ENCODE measurements at places on chromosomes 3 and 15.

GRCh38 chr3:98233468-98233867 is 30.6 kb upstream of the OR5H6 start:
- DNase-seq, result no peak

- no peak for DNase-seq
These were observed 32.0 kb downstream of the GATM start for GRCh38 chr15:45346381-45346780.

DNA sequence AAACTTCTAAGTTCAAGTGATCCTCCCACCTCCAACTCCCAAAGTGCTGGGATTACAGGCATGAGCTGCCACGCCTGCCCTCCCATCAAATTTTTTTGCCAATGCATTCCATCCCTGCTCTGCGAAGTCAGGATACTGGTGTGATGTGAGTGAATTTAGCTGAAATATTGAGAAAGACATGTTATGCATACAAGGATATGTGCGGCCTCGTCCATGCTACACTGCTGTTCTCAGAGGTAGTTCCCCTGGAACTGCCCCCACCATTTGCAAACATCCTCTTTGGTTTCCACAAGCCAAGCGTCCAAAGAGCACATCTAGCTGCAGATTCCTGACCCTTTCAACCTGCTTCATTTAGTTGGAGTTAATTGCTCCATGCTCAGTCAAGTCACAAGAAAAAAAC is 36.5 kb upstream of the BCL2A1 start:
- no peak for DNase-seq

- no peak for DNase-seq
These were observed 84.0 kb upstream of the PXYLP1 start for GRCh38 chr3:141147657-141148056.

DNA sequence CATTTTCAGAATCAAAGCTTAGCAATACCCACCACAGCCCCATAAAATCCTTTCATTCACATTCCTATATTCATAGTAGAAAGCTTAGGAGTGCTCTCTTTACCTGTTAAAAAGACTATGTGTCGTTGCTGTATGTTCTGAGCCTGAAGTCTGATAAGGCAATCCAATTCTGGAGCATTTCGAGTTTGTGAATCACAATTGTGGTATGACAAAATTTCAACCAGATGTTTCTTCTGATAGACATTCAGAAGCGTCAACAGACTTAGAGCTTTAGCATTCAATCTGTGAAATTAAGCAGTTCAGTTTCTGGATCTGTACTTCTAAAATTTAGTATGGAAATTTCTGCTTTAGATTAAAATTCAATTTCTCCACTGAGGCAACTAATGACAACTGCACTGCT is 58.3 kb downstream of the TASOR start:
- DNase-seq, result no peak

DNA sequence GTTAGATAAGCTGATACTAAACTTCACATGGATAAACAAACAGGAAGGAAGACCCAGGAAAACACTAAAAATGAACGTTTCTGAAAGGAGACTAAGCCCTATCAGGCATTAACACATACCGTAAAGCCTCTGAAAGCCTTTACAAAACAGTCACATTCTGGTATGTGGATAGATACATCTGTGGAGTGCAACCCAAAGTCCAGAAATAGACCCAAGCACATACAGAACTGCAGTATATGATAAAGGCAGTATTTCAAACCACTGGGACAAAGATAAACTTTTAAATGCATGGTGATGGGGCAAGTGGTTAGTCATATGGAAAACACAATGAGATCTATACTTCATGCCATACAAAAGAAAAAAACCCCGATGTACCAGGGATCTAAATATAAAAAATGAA is 26.0 kb downstream of the DCBLD2 start:
- DNase-seq, result no peak

- DNase-seq, result no peak
These were observed 184.3 kb downstream of the AKAP13 start for GRCh38 chr15:85564686-85565085.

DNA sequence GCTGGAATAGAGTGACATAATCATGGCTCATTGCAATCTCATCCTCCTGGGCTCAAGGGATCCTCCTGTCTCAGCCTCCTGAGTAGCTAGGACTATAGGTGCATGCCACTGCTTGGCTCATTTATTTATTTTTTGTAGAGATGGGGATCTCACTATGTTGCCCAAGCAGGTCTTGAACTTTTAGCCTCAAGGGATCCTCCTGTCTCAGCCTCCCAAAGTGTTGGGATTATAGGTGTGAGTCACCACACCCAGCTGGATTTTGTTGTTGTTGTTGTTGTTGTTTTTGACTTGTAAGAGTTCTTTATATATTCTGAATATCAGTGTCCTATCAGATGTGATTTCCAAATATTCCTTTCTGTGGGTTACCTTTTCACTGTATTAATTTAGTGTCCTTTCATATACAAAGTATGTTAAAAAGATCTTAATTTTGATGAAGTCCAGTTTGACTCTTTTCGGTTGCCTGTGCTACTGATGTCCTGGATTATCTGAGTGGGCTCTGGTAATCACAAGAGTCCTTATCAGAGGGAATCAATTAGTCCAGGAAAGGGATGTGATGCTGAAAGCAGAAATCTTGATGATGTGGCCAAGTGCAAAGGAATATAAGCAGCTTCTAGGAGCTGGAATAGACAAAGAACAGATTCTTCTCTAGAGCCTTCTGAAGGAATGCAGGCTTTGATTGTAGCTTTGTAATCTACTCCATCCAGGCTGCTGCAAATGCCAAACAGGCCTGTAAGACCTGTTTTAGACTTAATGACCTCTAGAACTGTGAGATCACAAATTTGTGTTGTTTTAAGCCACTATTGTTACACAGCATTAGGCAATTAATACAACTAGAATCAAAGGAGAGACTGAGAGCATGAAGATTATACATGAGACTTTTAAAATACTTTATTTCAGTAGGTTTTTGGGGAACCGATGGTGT is 30.2 kb downstream of the NCK1 start:
- DNase-seq, result no peak

- no peak for DNase-seq
These were observed 34.9 kb downstream of the ABHD2 start for GRCh38 chr15:89123181-89123525.

DNA sequence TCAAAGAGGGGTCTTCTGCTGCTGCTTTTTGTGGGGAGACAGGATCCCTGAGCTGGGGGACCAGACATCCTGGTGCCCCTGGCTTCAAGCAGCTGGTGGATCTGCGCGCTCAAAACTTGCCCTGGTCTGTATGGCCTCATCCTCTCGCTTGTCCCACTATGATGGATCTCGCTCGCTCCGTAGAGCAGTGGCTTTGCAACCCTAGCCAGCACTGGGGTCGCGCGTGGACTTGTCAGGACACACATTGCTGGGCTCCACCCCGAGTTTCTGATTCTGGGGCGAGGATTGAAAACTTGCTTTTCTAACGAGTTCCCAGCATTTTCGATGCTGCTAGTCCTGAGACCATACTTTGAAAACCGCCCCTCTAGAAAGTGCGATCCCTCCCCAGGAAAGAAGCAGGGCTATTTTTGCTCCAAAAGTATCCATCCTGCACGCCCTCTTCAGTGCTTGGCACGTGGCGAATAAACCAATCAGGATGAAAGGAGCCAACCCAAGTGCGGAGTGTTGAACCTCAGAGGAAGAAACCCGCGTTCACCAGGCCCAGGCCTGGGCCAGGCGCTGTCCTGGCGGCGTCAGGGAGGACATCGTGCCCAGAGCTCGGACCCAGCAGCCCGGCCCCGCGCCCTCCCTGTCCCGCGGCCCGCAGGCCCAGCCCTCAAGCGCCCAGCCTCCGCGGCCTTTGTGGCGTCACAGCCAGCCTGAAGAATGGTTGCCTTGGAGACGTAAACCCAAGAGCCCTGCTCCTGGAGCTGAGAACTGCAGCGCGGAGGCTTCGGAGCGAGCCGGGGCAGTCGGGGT is at the start of gene CFAP100:
TSS of gene CFAP100 (plus strand) at position 731 of the 798 bp plus-strand sequence. CDS start 1,092 bp downstream, outside the sequence.
- DNase-seq, result peak; percentile 29

DNA sequence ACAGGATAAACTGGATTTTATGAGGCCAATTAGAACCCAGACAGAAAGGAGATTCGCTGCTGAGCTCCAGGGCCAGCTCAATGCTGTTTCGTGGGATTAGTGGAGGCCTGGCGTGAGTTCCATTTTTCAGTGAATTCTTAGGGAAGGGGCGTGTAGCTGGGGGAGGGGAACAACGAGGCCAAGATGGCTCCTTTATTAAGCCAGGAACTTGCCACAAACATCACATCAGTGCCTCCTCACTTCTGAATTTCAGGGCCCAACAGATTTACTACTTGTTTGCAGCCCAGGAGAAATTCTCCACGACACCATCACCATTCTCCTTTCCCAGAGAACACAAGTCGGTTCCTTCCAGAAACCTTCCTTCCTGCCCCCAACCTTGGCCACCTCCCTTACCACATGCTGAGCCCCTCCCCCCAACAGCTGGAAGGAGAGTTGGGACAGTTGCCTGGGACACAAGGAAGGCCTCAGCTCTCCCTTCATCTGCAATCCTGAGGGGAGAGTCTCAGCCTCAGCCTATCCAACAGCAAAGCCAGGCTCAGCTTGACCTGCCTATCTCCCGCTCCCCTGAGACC is 5.8 kb downstream of the IGDCC4 start:
- DNase-seq, result no peak

- no peak for DNase-seq
These were observed 2.6 kb upstream of the RBM15B start for GRCh38 chr3:51388286-51389029.

- no peak for DNase-seq
These were observed 17.8 kb downstream of the SMAD3 start for GRCh38 chr15:67083135-67083762.

DNA sequence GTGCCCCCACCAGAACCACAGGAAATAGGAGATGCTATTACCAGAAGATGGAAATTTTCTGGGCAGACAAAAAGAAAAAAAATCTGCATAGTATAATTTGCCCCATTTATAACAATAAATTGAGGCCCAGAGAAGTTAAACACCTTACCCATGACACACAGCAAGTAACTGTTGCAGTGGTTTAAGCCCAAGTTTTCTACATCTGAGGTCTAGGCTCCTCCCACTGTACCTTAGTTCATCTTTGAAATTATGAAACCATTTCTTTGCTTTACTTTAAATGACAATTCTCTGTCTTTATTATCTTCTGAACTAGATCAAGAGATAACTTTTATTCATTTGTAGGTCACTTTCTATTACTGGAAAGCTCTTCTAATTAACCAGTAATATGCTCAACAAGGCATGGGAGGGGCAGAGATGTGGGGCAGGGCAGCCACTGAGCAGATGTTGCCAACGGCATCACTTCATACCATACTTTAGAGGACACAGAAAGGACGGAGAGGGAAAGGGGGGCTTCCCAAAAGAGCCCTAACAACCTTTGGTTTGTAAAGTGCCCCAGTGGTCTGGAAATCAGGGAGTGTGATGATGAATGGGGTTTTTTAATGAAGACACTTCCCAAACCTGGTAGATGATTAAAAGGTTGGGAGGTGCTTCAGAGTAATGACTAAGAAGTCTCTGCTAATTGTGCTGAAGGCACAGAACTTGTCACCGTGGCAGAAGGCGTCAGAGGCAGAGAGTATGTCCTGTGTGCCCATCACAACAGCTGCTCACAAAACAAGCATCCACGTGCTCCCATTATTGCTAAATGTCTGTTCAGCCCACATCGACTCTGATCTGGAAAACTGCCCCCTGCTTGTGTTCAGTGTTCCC is 342.5 kb downstream of the SHQ1 start:
- DNase-seq, result no peak

DNA sequence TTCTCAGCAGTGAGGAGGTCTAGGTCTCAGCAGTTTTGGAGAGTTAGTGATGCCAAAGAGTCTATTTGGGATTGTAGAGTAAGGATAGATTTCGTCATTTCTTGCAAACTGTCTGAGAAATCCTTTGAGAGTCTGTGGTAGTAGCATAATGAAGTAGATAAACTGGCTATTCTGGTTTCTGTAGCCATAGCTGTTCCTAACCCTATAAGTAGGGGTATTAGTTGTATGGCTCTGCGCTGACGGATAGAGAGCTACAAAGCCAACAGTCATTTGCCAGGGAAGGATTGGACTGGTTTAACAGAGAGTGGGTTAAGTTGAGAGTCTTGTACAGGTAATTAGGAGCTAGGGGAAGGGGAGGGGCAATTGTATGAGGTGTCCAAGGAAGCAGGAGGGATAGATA is 50.6 kb downstream of the KLHDC8B start:
- DNase-seq, result no peak

- no peak for DNase-seq
These were observed 9.4 kb upstream of the C15orf39 start for GRCh38 chr15:75192307-75192706.
